ENCODE measurements at places on chromosomes 5 and 9.

DNA sequence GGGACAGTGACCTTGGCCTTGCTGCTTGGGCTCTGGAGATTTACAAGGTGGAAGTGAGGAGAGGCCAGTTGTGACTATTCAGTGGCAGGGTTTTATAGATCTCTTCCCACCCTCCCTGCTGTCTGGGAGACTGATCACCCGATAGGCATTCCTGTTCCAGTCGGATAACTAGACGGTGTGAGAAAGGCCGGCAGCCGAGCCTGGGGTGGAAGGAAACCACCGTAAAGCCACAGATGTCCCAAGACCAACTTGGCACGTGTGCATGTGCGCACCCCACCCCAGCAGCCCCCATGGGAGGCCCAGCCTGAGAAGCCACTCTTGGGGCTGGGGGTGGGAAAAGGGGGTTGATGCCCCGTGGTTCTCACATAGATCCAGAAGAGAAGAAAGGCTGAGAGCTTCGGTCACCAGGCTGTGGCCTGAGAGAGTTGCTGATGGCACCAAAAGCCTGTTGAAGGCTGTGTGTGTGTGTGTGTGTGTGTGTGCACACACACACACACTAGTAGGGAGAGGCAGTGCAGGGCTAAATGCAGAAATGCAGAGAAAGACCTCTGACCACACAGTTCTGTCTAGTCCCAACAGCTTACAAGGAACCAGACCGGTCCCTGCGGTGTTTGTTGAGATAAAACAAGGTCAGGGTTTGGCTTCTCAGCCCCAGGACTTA is 225.8 kb downstream of the FANCC start:
- no peak for DNase-seq

GRCh38 chr9:37944671-37945481 is 40.9 kb upstream of the SLC25A51 start:
- DNase-seq = no peak

GRCh38 chr9:121835587-121836365 is 184.3 kb downstream of the DAB2IP start:
- no peak for DNase-seq

- DNase-seq = no peak
Measured at GRCh38 chr9:96327694-96328352, 25.8 kb upstream of the HSD17B3 start.

DNA sequence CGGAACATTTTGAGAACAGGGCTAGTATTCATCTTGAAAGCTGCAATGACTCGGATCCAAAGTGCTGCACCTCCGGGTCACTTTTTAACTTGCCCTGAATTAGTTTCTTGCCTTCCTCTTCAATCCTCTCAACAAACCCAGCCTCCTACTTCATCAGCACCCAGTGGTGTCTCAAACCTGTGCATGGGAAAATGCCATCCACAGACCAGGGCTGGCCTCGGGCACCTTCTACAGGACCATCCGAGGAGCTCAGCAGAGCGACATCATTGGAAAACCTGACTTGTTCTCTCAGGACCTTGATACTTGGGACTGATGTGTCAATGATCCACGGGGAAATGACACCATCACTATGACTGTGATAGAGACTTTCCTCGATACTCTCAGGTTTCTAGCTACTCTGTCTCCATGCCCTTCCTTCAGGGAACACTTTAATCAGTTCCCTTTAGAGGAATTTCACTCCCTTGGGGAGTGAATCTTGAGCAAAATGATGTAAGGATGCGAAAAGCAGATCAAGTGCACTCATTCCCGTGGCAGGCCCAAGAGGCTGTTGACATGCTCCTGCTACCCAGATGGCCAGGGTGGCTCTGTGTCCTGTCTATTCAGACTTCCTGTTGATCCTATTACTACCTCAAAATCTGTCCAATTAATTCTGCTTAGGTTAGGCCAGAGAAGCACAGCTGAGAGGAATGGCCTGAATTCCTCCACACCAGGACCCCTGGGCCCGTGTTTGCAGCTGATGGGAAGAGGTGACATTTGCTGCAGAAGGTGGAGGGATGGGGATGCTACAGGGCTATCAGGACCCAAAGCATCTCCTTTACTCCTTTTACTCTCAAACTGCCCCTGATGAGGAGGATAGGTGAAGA is 96.5 kb upstream of the SLC25A48 start:
- DNase-seq = no peak

DNA sequence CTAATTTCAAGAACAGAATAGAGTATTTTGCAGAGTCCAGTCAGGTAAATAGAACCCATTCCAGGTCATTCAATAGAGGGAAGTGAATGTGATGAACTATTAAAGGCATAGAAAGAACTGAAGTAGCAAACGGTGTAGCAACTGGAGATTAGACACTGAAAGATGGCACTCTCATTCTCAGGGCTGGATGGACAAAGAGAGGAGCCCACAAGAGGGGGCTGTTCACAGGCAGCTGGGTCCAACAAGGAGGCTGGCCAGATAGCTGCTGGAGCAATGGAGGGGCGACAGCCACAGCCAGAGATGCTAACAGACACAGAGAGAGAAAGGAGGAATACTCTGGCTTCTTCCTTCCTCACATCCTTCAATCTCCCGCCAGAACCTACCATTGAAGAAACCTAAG is 93.1 kb upstream of the SMARCA2 start:
- no peak for DNase-seq

DNA sequence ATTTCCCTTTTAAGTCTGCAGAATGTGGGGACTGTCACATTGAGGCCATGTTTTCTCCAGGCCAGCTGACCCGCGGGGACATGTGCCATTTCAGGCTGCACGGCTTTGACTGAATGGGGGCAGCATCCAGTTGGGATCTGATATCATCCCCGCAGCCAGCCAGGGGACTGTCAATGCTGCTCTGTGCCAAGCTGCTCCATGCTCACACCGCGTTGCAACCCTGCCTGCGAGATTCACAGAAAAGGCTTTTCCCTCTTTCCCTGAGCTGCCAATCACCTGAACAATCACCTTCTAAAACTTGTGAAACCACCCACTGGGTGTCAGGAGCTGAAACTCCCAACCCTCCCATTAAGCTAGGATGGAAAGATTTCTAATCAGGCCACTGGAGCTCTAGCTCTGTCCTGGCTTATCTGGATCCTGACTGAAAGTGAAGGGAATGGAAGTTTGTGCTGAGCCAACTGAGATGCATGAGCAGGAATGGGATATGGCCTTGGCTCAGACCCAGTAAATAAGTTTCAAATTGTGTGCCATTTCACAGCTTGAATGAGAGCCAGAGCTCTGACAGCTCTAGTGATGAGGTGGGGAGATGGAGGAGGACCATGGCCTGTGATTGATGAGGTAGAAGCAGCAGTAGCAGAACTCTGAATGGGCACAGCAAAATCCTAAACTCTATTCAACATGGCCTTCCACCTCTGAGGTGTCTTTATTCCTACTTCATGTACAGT is 34.5 kb upstream of the ZNF366 start:
- DNase-seq = no peak

All from cerebellar nuclear complex (tissue), 1 donor.